GM04503 (cell line): ENCODE measurements at places on chromosomes 5 and 9.

- peak; percentile 44 for DNase-seq
Observed at GRCh38 chr9:129574911-129575585, 45.9 kb downstream of the C9orf50 start.

- DNase-seq, result no peak
Observed at GRCh38 chr5:153276151-153276550, 214.3 kb upstream of the GRIA1 start.

DNA sequence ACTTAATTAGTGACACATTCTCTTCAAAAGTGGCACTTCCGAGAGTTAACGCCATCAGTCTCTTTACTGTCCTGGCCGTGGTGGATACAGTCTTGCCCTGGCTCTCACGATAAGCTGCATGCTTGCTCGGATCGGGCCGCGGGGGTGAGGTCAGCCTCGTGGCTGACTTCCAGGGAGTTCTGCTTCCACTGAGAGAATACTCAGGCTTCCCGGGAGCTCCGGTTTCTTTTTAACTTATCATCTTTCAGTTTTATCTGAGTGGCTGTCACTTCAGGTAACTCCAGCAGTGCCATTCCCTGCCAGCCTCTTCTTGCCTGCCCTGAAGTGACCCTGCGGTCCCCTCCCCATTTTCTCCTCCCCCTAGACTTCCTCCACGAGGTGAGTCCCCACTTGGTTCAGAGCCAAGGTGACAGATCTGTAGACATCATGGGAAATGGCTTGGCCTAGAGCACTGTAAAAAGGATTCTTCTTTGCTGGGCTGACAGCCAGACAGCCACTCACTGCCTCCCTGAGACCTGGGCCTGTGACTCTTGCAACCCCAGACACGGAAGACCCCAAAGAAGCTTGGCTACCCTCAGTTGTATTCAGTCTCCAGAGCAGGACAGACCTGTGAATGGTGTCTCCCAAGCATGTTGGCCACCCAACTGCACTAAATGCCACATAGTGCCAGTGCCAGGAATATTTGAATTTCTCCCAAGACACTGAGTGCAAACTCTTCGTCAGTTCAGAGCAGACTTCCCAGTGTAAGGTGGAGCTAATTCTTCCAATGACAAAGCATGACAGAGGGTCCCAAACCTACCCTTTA lies 95.1 kb downstream of the DAPK1 start:
- peak; percentile 49 for DNase-seq

DNA sequence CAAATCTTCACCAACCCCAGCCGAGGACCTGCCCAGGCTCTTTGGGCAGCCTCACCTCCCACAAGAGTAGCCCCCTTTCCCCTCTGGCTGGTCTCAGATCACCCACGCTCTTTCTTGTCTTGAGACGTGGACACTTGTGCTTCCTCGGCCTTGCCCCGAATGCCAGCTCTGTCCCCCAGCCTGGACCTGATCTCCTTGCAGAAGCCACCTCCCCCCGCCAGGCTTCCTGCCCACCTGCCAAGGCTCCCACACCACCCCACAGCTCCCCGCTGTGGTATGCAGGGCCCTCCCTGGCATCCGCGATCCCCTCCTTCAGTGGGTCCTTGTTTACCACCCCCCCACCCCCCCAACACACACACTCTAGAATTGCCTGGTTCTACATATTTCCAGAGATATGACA lies 133.7 kb downstream of the ROR2 start:
- DNase-seq, result no peak

DNA sequence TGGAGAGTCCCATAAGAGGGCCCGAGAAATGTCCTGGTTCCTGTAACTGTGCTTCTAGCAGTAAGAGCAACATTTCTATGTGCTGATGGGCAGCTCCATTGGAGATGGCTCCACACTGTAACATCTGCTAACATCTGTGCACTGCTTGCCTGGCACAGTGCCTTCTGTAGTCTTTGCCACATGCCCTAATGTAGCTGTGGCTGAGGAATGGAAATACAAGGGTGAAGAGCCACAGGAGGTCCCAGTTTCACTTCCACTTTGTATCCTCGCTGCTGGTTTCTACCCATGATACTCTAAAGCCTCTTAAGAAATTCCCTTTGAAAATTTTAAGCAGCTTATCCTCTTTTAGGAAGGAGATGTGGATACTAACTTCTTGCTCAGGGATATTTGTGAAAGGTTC lies 97.4 kb downstream of the HOMER1 start:
- DNase-seq, result no peak

DNA sequence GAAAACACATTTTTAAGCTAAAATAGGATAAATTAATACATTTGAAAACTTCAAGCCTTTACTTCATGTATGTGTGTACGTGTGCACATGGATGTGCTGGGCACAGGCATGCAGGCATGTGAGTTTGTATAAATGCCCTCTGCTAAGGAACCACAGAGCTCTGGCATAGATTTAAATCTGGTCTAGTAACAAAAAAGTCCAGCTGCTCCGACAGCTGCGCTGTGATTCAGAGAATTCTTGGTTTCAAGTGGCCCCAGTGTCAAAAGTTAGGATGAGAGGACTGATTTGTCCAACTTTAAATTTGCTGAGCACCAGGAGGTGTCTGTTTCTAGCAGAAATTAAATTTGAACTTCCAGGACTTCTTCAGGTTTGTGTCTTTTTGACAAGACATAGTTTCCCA lies 203.7 kb upstream of the TUT7 start:
- DNase-seq, result no peak

- DNase-seq, result no peak
Observed at GRCh38 chr9:128077847-128078503, 9.9 kb downstream of the SLC25A25 start.

DNA sequence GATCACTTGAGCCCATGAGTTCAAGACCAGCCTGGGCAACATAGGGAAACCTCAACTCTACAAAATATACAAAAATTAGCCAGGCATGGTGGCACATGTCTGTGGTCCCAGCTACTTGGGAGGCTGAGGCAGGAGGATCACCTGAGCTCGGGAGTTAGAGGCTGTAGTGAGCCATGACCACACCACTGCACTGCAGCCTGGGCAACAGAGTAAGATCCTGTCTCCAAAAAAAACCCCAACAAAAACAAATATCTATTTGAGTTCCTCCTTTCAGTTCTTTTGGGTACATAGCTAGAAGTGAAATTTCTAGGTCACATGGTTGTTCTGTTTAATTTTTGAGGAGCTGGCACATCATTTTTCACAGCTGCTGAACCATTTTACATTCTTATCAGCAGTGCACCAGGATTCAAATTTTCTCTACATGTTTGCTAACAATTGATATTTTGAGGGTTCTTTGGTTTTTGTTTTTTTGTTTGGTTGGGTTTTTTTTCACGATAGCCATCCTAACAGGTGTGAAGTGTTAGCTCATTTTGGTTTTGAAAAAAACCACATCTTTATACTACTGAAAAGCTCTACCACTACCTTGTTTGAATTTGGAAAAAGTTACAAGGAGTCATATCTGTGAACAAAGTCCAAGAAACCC lies 176.9 kb upstream of the SLC12A2 start:
- DNase-seq, result no peak

- DNase-seq, result no peak
Observed at GRCh38 chr5:78102500-78102899, 192.0 kb downstream of the AP3B1 start.

GRCh38 chr5:61414806-61415205 lies 82.7 kb downstream of the ZSWIM6 start:
- no peak for DNase-seq

DNA sequence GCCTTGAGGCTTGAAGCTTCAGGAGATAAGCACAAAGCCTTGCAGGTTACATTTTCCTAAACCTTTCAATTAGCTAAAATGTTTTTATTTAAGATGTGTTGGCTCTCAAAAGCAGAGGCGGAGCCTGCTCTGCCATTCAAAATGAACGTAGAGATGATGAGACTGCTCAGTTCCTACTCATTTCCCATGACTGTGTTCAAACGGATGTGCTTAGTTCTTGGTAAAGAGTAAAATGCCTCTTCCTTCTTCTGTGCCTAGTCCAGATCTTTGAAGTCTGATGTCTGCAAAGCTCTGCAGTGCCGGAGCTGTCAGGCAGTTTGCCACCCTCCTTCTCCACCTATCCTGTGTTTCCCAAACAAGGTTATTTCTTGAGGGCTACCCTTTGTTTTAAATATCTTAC lies 46.3 kb upstream of the ADAMTSL1 start:
- DNase-seq, result no peak
